Activated CD4-positive, alpha-beta T cell treated with anti-CD3 and anti-CD28 coated beads for 24 hours (primary cell): ENCODE measurements at places on chromosomes 11 and 22.
A peak's percentile ranks its signal among the peaks of the same experiment; 100 is the strongest.

- DNase-seq, result no peak
Measured at GRCh38 chr11:97218011-97218410, 828.2 kb downstream of the JRKL start.

DNA sequence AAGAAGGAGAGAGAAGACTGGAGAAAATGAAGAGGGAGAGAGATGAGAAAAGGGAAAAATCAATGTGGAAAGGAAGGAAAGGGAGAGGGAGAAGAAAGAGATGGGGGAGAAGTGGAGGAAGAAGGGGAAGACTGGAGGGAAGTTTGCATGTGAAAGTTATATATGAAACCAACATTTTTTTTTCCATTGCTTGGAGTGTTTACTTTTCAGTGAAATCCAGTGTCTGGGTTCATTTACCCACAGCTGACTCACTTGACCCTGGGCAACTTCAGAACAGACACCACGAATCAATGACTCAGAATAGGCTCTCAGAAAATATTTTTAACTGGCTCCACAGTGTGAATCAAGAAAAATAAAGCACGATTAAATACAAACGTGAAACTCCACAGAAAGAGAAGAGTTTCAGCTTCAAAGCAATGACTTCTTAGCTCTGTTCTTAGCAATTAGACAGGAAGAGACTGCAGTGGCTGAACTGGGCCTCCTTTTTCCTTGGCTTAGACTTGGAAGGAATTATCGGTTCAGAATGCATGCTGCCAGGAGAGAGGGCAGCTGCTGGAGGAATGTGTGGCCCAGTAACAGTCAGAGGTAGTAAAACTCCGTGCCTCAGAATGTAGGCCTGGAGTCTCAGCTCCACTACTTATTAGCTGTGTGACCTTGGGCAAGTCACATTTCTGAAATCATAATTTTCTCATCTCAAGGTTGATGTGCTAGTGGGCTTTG lies 237.5 kb downstream of the MIAT start:
- no peak for DNase-seq

DNA sequence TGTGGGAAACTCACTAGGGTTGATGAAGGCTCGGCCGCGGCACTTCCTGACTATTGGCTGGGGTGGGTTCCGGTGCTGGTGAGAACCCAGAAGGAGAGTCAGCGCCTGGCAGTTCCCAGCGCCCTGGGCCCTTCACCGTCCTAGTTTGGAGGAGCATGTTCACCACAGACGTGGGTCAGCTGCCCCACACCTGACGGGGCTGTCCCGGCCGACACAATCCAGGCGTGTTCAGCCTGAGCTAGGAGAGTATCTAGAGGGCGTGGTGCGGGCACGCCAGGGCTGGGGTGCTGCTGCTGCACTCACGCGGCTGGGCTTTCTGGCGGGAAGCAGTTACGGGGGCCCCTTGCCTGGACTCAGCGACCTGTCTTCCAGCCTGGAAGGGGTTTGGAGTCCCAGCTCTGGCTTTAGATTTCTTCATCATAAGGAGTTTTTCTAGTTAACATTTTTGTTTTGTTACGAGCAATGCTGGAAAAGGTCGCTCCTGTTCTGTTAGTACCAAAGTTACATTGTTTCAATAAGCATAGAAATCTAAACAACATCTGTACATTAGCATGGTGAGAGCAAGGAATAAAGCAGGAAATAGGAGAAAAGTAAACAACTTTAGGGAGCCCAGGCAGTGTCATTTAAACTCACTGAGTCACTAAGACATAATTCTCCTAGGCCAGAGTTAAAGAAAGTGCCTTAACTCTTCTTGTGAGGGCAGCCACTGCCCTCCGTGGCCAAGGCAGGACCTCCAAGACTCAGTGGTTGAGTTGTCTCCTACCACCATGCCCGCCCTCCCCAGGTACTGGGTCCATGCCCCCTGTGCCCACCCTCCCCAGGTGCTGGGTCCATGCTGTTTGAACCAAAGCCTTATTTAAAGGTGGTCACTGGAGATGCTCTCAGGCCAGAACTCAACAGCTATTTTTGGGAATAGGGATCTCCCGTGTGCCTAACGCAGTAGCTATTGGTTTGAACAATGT lies 12.1 kb upstream of the ADORA2A start:
- no peak for DNase-seq

- peak; percentile 37 for DNase-seq
Measured at GRCh38 chr11:28110108-28110820, 2.1 kb downstream of the METTL15 start.

GRCh38 chr11:64787526-64788320 lies 9.4 kb upstream of the SF1 start:
- DNase-seq, result no peak

GRCh38 chr22:39130892-39131855 lies 21.3 kb downstream of the CBX7 start:
- DNase-seq, result no peak

DNA sequence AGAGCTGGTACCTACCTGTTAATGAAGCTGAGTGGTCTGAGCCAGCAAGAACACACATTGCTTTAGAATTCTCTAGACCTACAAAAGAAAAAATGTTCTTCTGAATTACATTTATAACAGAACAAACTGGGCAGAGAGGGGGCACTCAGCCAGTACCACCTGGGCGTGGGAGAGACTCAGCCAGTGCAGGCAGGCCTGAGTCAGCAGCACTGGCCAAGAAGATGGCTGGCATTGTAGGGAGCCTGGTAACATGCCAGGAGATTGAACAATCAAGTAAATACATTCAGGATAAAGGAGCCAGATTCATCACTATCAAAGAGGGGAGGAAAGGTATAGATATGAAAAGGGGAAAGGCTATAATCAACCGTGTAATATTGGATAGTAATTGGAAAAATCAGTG lies 19.9 kb downstream of the SERGEF start:
- DNase-seq, result no peak

DNA sequence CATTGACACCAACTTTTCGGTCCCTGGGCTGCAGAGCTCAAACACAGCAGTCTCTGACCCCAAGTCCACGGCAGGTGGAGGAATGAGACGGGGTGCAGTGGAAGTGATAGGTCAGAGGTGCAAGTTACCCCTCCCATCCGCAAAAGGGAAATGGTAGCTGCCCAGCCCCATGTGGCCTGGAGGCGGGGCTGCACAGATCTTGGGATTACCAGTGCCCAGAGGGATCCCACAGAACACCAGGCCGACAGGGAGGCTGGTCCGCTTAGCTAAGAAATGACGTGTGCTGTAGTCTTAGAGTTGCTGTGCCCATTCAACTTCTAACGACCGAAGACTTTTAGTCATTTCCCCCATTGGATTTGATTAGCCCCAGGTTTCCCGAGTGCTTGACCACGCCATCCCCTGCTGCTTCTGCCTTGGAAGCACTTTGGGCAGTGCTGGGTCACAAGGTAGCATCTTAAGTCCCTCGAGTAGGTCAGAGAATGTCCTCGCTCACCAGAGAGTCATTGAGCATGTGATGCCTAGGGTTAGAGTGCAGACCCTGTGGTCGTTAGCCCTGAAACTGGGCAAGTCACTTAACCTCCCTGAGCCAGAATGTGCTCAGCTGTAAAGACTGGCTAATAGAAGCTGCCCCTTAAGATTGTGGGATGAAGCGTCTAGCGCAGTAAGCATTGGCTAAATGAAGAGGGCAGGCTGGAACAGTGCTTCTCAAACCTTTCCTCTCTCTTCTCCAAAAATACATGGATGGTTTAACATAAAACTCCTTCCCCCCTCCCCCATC lies 4.2 kb downstream of the PTGDR2 start:
- DNase-seq, result no peak

- DNase-seq, result no peak
Measured at GRCh38 chr22:45698094-45698493, 26.5 kb downstream of the ATXN10 start.

- peak; percentile 83 for DNase-seq
Measured at GRCh38 chr22:46150034-46150654, at the start of gene PPARA. TSS of gene PPARA (plus strand) at chr22:46150526. CDS start at chr22:46198384, 47,858 bp downstream.

DNA sequence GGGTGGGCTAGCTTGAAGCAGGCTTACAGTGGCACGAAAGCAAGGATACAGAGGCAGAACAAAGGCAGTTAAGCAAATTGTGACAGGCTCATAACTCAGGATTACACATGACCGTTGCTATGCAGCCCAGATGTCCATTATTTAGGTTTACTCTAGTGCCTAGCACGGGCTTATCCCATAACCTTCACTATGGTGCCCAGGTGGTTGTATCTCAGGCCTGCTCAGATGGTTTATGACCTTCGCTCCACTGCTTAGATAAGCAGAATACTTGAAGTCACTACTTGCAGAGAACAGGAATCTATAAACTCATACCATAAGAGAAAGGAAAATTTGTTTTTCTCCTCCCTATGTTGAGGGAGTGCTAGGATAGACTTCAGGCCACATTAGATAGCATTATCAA lies 9.0 kb downstream of the OR6M1 start:
- no peak for DNase-seq

DNA sequence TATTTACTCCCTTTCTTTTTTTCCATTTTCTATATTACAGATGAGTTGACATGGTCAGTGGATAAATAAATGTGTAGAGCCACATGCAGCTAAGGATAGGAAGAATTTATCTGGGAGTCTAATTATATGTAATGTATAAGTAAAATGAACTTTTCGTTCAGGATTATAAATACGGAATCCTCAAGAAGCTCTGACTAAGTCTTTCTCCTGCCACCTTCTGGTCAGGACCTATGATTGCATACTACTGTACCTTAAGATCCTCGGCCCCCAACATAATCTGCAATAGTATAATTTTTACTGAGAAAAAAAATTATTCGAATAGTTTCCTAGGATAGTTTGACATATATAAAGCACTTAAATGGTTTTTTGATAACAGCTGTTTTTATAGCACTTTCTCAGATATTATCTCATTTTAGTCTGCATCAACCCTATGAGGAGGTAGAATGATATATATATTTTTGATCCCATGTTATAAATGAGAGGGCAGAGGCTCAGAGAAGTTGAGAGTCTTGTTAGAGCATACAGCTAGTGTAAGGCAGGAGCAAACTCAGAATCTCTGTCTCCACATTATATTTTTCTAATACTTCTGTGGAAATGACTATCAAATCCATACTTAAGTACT lies 36.1 kb downstream of the CCDC90B start:
- no peak for DNase-seq

- no peak for DNase-seq
Measured at GRCh38 chr11:84476581-84476980, 1150.6 kb downstream of the DLG2 start.

- no peak for DNase-seq
Measured at GRCh38 chr11:13216019-13216710, 61.4 kb upstream of the BMAL1 start.

DNA sequence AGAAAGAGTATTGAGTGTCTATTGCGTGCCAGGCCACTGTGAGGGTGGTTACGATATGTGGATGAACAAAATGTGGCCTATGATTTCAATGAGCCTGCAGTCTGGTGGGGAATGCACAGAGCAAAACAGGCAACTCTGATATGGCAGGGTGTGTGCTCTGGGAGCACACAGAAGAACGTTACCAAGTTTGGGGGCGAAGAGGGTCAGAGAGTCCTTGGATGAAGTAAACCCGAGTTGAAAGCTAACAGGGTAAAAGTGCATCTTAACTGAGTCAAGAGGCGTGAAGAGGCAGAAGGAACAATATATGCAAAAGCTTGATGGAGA lies 258 bp downstream of the CFAP68 start:
- no peak for DNase-seq

- DNase-seq, result no peak
Measured at GRCh38 chr11:19087658-19088057, 27.1 kb upstream of the MRGPRX2 start.

- no peak for DNase-seq
Measured at GRCh38 chr11:75236062-75236461, 4.5 kb upstream of the TPBGL start.

GRCh38 chr11:83692675-83693074 lies 406.5 kb upstream of the CCDC90B start:
- DNase-seq, result no peak

DNA sequence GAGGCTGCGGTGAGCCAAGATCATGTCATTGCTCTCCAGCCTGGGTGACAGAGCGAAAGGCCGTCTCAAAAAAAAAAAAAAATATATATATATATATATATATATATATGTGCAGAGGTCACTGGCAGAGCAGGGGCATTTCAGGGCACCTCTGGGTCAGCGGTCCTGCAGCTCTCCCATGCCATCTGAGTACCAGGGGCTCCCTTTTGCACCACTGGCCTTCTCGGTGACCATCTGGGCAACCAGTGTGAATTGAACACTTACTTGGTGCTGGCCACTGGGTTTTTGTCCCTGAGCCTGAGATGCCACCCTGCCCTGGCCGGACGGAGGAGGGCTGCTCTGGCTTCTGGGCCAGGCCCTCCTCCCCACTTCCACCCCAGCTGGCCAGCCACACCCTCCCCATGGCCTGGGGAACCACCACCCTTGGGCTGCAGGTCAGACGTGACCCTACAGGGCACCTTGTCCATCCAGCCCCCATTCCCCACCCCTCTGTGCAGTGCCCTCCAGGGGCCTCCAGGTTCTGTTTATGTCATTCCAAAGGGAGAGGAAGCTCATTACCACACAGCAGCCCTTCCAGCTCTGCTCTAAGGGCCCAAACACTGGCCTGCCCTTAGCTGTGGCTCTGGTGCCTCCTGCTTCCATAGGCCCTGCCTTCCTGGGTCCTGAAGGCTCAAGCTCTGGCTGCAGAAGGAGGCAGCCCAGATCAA lies 10.3 kb downstream of the MAPK8IP1 start:
- no peak for DNase-seq

DNA sequence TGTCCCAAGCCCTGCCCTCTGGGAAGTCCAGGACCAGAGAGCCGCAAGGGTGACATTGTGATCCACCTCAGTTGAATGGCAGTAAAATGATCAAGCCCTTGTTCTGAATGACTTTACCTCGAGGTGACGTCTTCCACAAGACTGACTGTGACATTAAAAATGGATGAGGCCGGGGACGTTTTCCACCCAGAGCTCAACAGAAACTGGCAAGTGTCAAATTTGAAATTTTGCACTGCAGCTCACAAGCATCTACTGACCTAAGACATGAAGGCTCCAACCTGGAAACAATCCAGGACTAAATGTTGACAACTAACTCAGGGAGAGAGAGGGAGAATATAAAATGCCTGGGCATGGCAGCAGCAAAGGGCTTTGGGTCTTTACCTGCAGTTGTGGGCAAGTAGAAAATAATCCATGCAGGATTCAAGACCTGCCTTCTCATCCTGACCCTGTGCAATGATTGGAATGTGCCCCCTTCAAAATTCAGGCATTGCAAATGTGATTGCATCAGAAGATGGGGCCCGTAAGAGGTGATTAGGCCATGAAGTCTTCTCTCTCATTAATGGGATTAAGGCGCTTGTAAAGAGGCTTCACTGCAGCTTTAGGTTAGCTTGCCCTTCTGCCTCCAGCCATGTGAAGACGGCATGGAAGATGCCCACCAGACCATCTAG lies 33.6 kb upstream of the CLMP start:
- no peak for DNase-seq

GRCh38 chr11:134951305-134951700 lies 539.3 kb upstream of the B3GAT1 start:
- DNase-seq, result no peak
